ENCODE measurements at places on chromosomes 1 and 21. TPM values are rescaled to one million over a fixed set of nuclear protein-coding genes. Genes with fewer than 3 reads are reported as not detected.

GRCh38 chr21:45041351-45041805, 33.0 kb upstream of the ADARB1 start:
- DNase-seq: no peak

- DNase-seq: no peak
Measured at GRCh38 chr1:110152133-110152785, 2.0 kb downstream of the SLC6A17 start.

GRCh38 chr21:42465803-42466127, 30.3 kb downstream of the RSPH1 start:
- DNase-seq: no peak

GRCh38 chr1:86992861-86993260, 78.4 kb downstream of the HS2ST1 start:
- no peak for DNase-seq

Gene TRABD2B
- total RNA-seq: 1.1 TPM

Gene CXADR
- 0.44 TPM for total RNA-seq

Gene TTC22
- 0.09 TPM for total RNA-seq

Gene HPDL
- 2.6 TPM for total RNA-seq

Gene HRNR
- total RNA-seq: not detected

Gene HP1BP3
- total RNA-seq: 161 TPM

All from muscle of leg (tissue), 16 donors.